ENCODE measurements at places on chromosomes 3 and 15.

DNA sequence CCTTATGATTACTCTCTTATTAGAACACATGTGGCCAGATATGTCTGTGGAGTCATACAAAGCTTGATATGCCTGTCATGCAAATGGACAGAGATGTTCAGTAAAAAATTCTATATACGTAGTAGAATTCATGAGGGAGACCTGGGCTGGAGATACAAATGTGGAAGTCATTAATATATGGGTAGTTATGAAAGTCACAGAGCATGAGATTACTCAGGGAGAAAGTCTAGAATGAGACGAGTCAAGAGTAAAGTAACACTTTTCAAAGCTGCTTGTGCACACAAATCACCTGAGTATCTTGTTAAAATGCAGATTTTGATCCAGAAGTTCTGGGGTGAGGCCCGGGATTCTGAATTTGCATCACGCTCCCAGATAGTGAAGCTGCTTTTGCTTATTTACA, 28.4 kb downstream of the OXSM start:
- no peak for DNase-seq

DNA sequence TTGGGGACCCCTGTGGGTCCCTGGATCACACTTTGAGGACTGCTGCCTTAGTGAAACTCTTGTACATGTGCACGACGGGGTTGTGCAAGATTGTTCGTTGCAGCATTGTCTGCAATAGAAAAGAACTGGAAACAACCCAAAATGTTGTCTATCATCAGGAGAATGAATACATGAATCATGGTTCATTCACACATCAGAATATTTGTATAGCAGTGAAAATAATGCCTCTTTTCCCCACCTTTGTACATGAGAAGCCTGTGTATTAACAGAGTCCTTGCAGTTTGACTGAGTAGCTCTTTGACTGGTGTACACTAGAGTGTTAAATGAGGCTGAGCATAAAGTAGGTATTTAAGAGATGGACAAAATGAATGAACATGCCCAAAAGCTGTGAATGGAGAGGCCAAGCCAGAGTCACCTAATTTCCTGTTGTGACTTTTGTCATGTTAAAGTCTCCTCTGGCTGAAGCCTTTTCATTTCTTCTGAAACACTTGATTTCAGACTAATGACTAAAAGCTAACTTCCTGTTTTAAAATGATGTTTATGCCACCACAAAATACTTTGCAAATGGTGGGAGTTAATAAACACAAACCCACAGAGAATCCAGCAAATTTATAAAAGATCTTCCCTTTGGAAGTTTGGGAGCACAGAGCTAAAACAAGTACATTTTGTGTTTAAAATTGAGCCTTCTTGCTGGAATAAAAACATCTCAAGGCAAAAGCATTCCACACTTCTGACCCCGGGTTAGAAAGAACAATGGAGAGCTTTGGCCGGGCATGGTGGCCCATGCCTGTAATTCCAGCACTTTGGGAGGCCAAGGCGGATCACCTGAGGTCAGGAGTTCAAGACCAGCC, 20.6 kb upstream of the USP3 start:
- no peak for DNase-seq

DNA sequence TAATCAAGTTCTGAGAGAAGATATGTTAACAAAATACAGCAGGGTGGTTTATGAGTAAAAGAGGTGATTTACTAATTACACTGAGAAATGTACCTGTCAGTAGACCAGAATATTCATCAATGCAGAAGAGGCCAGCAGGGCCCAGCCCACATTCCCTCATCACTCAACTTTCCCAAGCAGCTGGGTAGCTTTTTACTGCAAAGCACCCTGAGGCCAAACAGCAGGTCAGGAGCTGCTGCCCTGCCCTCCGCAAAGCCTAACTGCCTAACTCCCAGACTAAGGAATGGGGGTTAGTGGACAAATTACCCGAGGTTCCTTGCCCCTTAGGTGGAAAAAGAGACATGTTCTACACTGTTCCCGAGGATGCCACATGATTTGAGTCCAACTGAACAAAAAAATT, 108.2 kb downstream of the TBL1XR1 start:
- DNase-seq: no peak

DNA sequence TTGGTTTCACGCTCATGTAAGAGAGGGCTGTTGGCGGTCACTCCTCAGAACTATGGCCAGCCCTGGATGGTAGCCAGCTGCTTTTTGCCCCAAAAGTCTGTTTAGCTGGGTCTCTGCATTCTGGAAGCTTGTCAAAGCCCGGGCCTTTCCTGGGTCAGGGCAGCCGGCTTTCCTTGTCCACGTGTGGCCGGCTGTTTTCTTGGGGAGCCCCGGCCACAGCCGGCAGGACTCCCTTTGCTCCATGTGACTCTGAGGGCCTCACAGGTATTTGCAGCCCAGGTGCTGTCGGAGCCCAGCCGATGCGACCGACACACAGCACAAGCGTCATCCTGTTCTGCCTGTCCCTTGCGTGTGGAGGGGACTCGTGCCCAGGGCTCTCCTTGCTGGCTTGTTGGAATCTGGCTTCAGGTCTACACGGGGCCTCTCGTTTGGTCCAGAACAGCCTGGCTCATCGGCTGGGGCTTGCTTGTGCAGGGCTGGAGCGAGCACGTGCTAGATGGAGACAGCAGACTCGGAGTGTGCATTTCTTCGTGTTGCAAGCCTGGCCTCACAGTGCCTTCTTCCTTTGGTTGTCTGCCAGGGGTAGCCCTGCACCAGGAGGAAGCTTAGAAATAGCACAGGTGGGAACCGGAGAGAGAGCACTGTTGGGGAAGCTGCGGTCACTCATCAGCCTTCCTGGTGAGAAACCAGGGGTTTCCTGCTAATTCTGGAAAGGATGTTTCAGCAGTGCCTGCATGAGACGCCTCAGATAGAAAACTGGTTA, 51.5 kb downstream of the PGPEP1L start:
- no peak for DNase-seq

- no peak for DNase-seq
These were observed 464.3 kb upstream of the AGTR1 start for GRCh38 chr3:148233403-148233802.

- peak; percentile 69 for DNase-seq
These were observed 56.4 kb upstream of the ARRDC4 start for GRCh38 chr15:97903971-97904572.

DNA sequence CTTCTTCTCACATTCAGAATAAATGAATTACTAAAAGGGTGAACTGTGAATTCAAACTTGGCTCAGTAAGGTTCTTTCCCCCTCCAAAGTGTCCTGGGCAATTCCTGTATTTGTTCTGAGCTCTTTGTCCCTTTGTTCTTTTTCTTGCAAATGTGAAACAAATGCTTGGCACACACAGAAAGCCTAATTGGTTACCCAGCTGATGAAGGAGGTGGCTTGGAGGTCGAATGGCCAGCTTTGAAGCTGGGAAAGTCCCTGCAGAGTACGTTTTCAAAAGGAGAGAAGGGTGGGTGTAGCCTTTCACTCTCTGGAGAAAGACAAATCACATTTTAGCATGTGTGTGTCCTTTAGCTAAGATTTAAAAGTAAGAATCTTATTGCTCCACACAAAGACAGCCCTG, 154.4 kb downstream of the PEX5L start:
- DNase-seq: peak; percentile 80

- DNase-seq: peak; percentile 82
These were observed 38.8 kb downstream of the TMEM40 start for GRCh38 chr3:12719984-12720898.

DNA sequence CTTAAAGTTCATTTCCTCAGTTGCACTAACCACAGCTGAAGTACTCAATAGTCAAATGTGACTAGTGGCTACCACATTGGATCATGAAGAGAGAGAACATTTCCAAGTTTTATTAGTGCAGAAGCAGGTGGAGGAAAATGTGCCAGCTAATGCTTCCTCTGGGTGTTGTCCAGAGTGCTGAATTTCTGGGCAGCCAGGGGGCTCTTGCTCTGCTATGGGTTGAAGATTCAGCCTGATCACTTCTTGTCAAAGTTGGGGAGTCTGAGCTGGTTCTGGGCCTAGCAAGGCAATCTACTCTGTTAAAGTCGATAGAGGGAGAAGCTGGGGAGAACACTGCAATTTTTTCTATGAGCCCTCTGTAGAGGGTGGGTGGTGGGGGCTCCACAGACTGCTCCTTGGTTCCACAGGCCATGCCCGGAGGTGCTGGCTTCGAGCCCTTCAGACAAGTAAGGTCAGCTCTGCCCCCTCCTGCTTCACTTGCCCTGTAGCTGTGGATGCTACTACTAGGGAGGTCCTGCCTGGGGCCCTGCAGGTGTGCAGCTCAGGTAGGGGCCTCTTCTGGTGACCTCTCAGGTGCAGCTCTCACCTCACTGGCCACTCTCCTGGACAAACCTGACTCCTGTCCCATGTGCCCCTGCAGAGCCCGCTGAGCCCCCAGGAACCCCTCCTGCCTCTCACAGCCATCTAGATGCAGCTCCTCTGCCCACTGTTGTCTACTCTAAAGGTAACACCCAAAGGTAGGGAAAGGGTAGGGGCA, 8.2 kb downstream of the ALG3 start:
- DNase-seq: no peak

DNA sequence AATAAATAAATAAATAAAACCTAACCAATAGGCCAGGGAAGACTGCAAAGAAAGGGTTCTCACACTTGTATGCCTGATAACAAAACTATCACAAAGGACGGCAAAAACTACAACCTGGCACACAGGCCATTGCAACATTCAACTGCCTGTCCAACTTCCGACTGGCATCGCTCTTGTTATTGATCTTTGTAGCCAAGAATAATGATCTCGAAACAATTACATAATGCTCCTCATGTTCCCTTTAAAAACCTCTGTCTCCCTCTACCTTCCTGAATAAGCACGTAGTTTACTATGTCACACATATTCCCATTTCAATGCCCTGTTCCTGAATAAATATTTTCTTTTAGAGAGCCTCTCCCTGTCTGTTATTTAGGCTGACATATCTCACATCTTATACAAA, 74.3 kb downstream of the B3GNT5 start:
- DNase-seq: no peak

Data from NCI-H2081 (cell line).